ENCODE measurements at places on chromosomes 2 and 18.

DNA sequence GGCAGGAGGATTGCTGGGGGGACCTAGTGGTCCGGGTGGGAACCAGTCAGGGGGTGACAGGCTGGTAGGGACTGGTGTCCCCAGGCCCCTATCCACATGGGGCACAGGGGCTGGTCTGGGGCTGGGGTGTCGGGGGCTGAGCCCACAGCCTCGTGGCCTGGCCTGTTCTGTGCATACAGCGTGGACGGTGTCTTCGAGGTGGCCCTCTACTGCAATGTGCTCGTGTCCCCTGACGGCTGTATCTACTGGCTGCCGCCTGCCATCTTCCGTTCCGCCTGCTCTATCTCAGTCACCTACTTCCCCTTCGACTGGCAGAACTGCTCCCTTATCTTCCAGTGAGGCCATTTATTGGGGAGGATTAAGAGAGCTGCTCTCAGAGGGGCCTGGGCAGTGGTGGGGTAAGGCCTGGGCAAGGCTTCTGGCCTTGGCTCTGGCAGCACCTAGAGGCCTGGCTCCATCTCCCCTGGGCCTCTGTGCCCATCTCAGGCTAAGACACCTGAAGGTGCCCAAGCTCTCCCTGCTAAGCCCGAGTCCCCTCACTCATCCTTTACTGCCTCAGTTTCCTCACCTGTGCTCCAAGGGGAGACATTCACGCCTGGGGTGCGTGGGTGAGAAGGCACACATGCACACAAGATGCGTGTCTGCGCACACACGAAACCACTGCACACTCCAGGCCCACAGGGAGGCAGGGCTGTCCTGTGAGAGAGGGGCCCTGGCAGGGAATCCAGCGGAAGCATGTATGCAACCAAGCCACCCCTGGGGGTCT is 1.9 kb downstream of the CHRNG start:
- no peak for DNase-seq

DNA sequence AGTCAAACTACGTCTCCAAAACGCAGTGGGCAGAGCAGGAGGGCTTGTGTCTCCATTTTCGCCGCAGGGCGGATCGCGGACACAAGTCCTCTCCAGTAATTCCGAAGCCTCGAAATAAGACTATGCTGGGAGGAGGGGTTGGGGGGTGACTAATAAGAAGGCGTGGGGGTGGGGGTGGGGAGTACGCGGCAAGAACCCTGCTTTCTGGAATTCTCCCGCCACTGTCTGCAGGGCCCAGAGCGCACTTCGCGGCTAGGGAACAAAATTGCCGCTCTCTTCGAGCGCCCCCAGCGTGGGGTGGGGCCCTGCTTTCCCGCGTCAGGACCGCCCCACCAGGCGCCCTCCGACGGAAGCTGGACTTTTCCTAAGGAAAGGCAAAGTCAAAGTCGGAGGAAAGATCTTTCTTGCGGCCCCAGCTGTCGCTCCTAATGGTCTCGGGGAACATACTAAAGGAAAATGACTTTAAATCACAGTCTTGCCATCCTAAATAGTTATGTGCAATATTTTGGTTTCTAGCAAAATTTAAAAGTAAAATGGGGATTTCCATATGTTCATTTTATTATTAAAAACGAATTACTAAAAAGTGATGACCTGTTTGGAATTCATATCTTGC is 11.9 kb downstream of the NR4A2 start:
- DNase-seq: no peak

GRCh38 chr2:232623768-232624765 is 9.3 kb upstream of the EFHD1 start:
- peak; percentile 88 for DNase-seq

DNA sequence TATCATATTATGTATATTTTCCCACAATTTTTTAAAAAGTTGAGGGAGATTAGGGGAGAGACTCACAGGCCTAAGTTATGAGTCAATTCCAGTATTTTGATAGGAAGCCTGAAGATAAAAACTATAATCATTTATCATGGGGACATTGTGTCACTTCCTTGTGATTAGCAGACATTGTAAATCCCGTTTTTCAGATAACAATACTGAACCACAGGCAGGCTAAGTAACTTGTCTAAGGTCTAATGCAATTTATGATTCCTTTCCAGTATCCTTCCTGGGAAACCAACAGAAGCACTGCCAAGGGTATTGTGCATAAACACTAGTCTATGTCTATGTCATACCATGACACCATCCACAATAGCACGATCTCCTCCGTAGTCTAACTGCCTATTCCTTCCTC is 235.2 kb upstream of the PIK3C3 start:
- DNase-seq: no peak

DNA sequence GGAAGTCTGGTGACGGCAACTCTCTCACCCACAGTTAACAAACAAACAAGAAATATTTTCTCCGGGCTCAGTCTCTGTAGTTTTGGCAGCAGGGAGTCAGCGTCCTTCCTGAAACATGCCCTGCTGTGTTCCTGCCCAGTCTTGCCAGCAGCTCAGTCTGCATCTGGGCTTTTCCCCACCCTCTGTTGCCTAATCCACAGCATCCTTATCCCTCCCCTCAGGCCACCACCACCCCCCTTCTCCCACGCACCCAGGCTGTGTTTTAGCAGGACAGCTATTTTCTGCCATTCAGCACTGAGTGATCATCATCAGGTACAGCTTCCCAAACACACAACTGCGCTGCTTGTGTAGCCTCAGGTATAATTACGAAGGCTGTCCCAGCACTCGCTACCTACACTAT is 168.2 kb downstream of the DPP10 start:
- DNase-seq: peak; percentile 60

DNA sequence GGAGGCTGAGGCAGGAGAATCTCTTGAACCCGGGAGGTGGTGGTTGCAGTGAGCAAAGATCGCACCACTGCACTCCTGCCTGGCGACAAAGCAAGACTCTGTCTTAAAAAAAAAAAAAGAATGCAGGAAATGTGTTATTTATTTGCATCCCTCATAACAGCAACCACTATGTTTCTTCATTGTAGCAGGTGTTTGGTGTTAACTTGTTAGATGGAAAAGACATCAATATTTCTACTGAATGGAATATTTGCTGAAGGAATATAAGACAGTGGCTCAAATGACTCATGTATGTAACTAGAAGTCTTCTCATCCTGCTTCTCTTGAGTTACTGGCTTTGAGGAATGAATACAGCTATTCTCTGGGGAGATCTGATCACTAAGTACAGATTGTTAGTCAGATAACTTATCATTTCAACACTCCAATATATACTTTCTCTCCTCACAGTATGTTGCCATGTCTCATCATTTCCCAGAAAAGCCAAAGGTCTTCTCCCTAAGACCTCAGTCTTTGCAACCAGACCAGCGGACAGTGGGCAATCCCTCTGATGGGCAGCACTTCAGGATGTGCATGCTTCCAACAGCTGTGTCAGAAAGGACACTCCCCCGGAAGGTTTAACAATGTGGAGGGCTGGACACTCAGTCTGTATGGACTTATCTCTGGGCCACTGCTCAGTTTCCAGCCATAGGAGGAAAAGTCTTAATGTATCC is 104.4 kb upstream of the STK17B start:
- no peak for DNase-seq

DNA sequence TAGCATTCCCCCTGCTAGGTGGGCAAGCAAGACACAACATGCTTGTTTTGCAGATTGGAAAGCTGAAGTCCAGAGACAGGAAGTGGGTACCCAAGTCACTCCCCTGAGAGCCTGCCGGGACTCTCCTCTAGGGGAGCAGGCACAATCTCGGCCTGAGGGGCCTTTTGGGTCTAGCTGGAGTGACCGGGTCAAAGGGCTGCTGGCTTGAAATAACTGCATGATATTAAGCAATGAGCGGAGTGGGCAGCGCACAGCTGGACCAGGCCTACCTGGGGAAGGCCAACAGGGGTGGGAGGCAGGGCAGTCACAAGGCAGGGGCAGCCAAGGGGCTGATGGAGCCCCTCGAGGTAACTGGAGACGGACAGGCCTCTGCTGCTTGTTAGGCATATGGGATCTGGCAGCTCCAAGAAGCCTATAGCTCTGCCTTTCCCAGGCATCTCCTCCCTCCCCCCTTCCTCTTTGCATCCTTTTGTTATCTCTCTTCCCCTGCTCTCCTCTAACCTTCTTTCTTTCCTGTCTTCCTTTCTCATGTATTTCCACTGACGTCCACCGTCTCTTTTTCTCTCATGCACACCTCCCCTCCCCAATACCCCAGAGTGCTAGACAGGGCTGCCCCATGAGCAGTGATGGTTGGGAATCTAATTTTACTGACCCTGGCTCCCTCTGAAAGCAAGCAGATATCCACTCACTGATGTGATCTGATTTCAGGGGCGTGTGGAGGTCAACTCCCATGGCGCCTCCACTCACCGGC is 237.5 kb downstream of the LOXHD1 start:
- no peak for DNase-seq

DNA sequence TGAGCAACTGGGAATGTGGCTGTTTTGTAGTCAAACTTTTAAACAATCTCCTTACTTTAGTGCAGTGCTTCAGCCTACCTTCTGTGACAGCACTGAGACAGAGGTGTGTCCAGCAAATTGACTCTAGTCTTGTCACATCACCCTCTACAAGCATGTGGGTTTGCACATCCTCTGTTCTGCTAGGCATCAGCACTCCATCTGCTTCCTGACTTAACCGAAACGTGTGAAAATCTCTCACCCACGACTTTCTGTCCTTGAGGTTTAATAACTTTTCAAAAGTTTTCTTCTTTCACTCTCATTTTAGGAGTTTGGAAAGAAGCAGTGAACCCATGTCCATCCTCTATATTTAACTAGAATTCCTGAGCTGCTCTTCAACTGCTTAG is 42.6 kb downstream of the TTR start:
- DNase-seq: no peak

DNA sequence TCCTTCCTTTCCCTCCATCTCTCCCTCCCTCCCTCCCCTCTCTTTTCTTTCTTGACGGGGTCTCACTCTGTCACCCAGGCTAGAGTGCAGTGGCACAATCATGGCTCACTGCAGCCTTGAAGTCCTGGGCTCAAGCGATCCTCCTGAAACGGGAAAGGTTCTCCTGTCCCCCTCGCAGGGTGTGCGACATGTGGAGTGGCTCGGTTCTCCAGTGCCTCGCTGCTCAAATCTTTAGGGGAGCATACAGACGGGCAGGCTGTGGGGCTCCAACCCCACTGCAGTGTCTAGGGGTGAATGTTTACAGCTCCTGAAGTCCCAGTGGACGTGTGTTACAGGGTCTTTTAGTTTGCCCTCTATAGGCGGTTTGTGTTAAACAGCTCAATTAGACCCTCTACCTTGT is 74.0 kb downstream of the MEX3C start:
- no peak for DNase-seq

DNA sequence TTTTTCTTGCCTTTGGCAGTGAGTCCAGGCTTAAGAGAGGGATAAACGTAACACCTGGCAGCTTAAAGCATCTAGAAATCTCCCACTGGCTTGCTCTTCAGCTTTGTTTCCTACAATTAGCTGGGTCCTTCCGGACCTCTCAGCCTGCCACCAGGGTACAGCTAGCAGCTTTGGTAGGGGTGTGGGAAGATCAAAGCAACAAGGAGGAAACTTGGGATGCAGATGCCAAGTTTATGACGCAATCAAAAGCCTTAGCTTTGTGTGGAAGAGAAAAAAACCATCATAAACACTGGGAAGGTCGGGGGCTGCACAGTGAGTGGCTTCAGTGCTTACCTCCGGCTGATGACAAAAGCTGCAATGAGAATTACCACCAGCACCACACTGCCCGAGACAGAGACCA is 116.9 kb downstream of the EPHA4 start:
- DNase-seq: no peak

DNA sequence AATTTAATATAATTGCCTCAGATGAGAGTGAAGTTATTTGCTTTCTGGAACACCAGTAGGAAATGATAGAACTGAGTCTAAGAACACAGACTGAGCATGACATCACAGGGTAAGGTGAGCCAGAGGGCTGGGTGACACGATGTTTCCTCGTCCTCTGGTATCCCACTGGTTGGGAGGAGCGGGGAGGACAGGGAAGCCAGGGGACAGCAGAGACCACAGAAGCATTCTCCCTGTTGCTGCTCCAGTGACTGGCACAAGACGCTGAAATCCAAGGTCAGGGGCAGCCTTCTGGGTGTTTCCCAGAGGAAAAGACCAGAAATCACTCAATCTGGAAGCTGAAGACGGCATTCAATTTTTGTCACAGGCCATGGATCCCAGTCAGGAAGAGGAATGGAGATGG is 363.4 kb upstream of the SOX11 start:
- no peak for DNase-seq

- DNase-seq: no peak
These were observed 84.7 kb downstream of the POLR1A start for GRCh38 chr2:86020984-86021383.

DNA sequence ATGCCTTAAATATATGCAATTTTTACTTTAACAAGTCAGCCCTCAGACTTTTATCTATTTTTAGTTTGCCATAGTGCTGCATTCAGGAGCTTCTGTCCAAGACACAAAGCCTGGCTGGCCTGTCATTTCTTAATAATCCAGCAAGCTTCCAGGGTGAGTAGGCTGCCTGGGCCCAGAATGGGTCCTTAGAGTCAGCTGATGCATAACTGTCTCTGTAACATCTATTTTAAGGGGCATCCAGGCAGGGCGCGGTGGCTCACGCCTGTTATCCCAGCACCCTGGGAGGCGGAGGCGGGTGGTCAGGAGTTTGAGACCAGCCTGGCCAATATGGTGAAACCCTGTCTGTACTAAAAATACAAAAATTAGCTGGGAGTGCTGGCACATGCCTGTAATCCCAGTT is 11.8 kb upstream of the GNLY start:
- DNase-seq: no peak

GRCh38 chr2:63811063-63811462 is 30.6 kb upstream of the UGP2 start:
- no peak for DNase-seq

DNA sequence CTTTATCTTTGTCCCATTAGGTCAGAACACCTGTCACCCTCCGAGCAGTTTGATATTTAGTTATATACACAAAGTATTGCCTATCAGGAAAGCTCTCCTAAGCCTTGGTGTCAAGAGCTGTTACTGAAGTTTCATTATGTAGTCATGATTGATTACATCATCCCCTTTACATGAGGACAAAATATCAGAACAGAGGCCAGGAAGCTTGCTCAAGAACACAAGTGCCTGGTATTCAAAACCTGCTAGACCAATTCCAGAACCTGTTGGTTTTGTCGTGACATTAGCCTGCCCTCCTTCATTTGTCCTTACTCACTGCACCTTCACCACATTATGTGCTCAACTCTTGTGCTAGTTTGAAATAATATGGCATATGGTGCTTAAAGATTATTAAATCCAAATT is 377.1 kb downstream of the CDH19 start:
- DNase-seq: no peak

DNA sequence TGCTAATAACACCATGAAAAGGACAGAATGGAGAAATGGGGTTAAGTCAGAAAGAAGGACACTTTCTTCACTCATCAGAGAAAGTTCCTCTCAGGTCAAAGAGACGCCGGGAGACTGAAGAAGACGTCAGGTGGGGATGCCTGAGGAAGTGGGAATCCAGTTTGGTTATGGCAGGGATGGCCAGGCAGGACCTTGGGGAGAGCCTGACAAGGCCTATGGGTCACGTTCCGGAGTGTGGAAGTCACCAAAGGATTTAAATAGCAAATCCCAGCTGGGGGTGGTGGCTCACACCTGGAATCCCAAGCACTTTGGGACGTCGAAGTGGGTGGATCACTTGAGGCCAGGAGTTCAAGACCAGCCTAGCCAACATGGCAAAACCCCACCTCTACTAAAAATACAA is 432.7 kb upstream of the SMIM21 start:
- no peak for DNase-seq

GRCh38 chr2:33205693-33206434 is 259.1 kb downstream of the LTBP1 start:
- no peak for DNase-seq
